ENCODE measurements at places on chromosomes 12 and 14.

- no peaks in the 10 kb centered on the region for H3K4me1 ChIP-seq
- H3K27me3 ChIP-seq, result no peaks in the 10 kb centered on the region
- no peak overlapping the region for H3K27ac ChIP-seq
- no peaks in the 10 kb centered on the region for H3K36me3 ChIP-seq
Measured at GRCh38 chr12:88865537-88865936, 285.3 kb upstream of the KITLG start.

DNA sequence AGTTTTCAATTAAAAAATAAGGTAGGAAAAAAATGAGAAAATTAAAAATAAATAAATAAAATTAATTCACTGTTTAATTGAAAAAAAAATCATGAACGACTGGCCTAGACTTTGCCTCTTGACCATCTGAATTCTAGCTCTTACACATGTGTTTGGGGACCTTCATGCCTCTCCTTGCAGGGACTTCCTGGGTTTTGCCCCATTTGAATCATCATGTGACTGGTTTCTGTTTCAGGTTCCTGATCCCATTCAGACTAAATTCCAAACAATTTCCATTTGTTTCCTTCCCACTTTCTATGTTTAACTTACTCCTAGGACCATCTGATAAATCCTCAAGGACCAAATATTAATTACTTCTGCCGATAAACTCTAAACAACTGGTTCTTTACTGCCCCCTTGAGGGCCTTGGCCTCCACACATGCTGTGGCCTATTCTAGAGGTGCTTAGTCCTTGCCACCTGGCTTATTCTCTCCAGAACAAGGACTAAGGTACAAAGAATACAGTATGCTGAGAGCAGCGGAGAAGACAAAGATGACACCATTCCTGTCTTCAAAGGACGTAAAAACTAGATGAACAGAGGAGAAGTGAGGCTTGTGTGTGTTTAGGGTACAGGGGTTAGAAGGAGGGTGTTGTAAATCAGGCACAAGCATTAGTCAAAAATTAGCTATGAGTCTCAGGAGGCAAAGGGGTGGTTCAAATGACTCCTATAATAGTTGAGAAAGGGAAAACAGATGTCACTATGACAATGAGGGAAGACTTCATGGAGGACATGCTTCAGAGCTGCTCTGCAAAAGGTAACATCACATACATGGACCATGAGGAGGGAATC is 125.8 kb upstream of the AVPR1A start:
- H3K4me3 ChIP-seq, result no peak overlapping the region
- DNase-seq, result no peak
- H3K27ac ChIP-seq, result no peak overlapping the region
- no peaks in the 10 kb centered on the region for H3K4me1 ChIP-seq
- no peaks in the 10 kb centered on the region for H3K27me3 ChIP-seq

DNA sequence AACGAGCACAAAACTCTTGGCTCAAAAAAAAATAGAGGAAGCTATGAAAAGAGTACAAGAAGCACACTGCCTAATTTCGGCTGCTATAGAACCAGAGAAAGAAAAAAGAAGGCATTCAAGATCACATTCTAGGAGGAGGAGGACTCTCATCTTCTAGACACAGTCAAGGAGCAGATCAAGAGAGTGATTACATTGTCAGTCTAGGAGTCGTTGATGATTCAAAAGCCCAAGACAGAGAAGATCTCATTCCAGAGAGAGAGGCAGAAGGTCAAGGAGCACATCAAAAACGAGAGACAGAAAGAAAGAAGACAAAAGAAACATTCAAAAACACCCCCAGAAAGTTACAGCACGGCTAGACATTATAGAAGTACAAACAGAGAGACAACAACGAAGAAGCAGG is 131.8 kb upstream of the AEBP2 start:
- peaks cover 2% of the 10 kb centered on the region for H3K36me3 ChIP-seq
- no peak overlapping the region for H3K4me3 ChIP-seq
- peaks cover 2% of the 10 kb centered on the region for H3K4me1 ChIP-seq
- no peak overlapping the region for H3K27ac ChIP-seq
- no peak for DNase-seq

DNA sequence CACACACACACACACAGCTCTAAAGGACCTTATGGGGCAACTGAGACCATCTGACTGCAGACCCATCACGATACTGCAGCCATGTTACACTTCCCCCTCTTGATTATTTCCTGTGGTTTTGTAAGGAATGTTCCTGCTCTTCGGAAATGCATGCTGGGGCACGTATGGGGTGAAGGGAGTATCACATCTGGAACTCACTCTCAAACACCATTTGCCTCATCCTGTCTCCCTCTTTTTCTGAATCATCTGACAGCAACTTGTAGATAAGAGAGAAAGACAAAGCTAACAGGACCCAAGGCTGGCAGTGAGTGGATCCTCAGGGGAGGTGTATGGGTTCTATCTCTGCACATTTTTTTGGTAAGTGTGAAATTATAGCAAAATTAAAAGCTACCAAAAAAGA is 50.3 kb downstream of the RIMBP2 start:
- H3K27me3 ChIP-seq, result peaks cover 13% of the 10 kb centered on the region
- H3K4me3 ChIP-seq, result no peak overlapping the region
- DNase-seq, result no peak
- H3K27ac ChIP-seq, result no peak overlapping the region
- H3K4me1 ChIP-seq, result no peaks in the 10 kb centered on the region

- DNase-seq, result no peak
- no peaks in the 10 kb centered on the region for H3K27me3 ChIP-seq
- H3K27ac ChIP-seq, result no peak overlapping the region
Measured at GRCh38 chr12:82638324-82638723, 48.4 kb upstream of the TMTC2 start.

- peaks cover 3% of the 10 kb centered on the region for H3K4me1 ChIP-seq
- no peak overlapping the region for H3K4me3 ChIP-seq
- DNase-seq, result no peak
- no peak overlapping the region for H3K27ac ChIP-seq
- H3K36me3 ChIP-seq, result peaks cover 3% of the 10 kb centered on the region
- H3K27me3 ChIP-seq, result no peaks in the 10 kb centered on the region
Measured at GRCh38 chr14:52202151-52202550, 65.3 kb upstream of the PTGDR start.

- no peak for DNase-seq
- no peaks in the 10 kb centered on the region for H3K27me3 ChIP-seq
- H3K4me1 ChIP-seq, result no peaks in the 10 kb centered on the region
- no peak overlapping the region for H3K27ac ChIP-seq
Measured at GRCh38 chr12:112178796-112179195, 53.4 kb downstream of the TRAFD1 start.

- DNase-seq, result no peak
- no peak overlapping the region for H3K27ac ChIP-seq
- H3K36me3 ChIP-seq, result peaks cover 21% of the 10 kb centered on the region
- H3K4me3 ChIP-seq, result no peak overlapping the region
- peaks cover 15% of the 10 kb centered on the region for H3K4me1 ChIP-seq
Measured at GRCh38 chr12:123657211-123657610, 13.7 kb upstream of the TCTN2 start.

DNA sequence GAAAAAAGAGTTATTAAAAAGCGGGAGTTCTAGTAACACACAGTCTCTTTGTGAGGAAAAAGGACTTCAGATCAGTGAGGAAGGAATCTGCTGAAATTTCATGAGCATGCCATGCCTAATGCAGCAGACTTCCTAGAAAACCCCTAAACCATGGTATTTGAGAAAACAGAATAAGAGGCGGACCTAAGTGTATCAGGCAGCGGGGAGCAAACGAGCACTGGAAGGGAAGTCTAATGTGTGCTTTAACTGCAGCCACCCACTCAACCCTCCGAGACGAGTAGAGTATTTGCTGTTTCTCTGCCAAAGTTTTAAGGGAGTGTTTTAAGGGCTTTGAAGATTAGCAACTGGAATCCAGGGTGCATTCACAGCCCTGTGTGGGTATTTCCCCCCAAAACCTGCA is 36.5 kb downstream of the ACADS start:
- no peaks in the 10 kb centered on the region for H3K27me3 ChIP-seq
- peaks cover 5% of the 10 kb centered on the region for H3K36me3 ChIP-seq
- H3K4me3 ChIP-seq, result no peak overlapping the region
- no peak overlapping the region for H3K27ac ChIP-seq
- peaks cover 10% of the 10 kb centered on the region for H3K4me1 ChIP-seq
- DNase-seq, result no peak

DNA sequence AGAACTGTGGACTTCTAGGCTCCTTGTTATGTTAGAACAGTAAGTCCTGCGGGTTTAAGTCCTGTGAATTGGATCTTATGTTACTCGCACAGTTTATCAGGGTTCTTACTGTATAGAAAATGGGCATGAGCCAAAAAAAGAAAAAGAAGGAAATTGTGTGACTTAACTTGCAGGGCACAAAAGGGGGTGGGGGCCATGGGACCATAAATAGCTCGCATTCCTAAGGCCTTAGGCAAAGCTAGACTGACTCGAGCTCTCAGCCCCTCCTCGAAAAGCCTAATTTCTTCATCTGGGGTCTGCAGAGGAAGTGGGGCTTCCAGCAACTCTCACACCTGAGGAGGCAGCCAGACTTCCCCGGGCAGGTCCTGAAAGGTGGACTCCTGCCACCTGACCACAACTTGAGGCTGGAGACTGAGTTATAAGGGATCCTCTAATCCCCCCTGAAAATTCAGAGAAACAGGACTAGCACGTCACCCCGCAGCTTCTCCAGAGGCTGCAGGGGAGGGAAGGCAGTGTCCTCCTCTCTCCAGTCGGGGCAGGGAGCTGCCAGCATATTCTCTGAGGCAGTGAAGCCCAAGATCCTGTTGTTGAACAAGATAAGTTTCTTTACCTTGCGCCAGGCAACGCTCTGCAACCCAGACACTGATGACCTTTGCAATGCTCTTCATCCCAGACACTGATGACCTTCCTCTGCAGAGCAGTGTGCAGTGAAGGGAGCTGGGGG is 280.5 kb downstream of the PCNX1 start:
- no peaks in the 10 kb centered on the region for H3K4me1 ChIP-seq
- no peak overlapping the region for H3K27ac ChIP-seq
- DNase-seq, result no peak

DNA sequence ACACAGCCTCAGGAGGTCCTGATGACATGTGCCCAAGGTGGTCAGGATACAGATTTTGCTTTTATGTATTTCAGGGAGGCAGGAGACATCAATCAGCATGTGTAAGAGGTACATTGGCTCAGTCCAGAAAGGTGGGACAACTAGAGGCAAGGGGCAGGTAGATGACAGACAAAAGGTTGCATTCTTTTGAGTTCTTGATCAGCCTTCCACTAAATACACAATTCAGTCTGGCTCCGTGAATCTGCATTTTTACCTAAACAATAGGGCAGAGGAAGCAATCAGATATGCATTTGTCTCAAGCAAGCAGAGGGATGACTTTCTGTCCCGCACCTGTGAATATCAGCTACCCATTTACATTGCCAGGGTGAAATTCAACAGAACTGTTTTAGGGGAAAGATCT is 178.6 kb downstream of the KSR2 start:
- no peaks in the 10 kb centered on the region for H3K27me3 ChIP-seq
- H3K4me3 ChIP-seq, result no peak overlapping the region
- H3K27ac ChIP-seq, result no peak overlapping the region
- no peak for DNase-seq
- H3K4me1 ChIP-seq, result no peaks in the 10 kb centered on the region

- H3K27ac ChIP-seq, result peak overlapping the region; percentile 90
- H3K36me3 ChIP-seq, result no peaks in the 10 kb centered on the region
Measured at GRCh38 chr12:68620519-68621471, 10.1 kb downstream of the RAP1B start.

DNA sequence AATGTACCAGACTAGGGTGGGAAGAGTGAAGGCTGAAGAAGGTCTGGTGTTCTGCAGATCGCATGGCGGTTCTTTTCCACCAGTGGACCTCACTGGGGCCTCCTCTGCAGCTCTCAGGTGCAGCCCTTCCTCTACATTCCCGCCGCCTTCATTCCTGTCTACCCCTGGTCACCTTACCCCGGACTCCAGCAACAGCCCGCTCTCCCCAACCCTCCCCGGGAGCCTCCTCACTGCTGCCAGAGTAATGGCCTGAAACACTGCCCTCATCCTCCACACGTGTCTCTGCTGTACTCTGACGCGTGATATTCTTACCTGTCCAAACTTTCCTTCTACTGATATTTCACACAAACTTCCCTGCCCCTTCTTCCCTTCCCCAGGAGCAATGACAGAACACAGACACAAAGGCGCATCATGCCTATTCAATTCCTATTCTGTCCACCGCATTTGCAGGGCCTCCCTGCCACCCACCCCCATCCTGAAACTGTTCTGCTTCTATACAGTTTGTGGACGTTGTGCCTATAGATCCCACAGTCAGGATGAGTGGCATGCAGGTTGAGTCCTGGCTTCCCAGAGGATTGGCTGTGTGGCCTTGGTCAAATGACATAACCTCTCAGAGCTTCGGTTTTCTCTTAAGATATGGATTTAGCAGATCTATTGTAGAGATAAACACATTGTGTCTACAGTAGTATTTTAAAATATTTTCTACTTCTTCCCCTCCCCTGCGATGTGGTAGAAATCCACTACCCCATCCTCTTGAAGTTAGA is 1.7 kb upstream of the NUAK1 start:
- peak overlapping the region; percentile 76 for H3K4me3 ChIP-seq
- H3K36me3 ChIP-seq, result peaks cover 4% of the 10 kb centered on the region
- no peak for DNase-seq
- peaks cover 10% of the 10 kb centered on the region for H3K4me1 ChIP-seq

- H3K4me1 ChIP-seq, result peaks cover 45% of the 10 kb centered on the region
- no peak overlapping the region for H3K4me3 ChIP-seq
- no peaks in the 10 kb centered on the region for H3K27me3 ChIP-seq
- peaks cover 9% of the 10 kb centered on the region for H3K36me3 ChIP-seq
Measured at GRCh38 chr12:96327889-96328288, 72.3 kb downstream of the CDK17 start.

DNA sequence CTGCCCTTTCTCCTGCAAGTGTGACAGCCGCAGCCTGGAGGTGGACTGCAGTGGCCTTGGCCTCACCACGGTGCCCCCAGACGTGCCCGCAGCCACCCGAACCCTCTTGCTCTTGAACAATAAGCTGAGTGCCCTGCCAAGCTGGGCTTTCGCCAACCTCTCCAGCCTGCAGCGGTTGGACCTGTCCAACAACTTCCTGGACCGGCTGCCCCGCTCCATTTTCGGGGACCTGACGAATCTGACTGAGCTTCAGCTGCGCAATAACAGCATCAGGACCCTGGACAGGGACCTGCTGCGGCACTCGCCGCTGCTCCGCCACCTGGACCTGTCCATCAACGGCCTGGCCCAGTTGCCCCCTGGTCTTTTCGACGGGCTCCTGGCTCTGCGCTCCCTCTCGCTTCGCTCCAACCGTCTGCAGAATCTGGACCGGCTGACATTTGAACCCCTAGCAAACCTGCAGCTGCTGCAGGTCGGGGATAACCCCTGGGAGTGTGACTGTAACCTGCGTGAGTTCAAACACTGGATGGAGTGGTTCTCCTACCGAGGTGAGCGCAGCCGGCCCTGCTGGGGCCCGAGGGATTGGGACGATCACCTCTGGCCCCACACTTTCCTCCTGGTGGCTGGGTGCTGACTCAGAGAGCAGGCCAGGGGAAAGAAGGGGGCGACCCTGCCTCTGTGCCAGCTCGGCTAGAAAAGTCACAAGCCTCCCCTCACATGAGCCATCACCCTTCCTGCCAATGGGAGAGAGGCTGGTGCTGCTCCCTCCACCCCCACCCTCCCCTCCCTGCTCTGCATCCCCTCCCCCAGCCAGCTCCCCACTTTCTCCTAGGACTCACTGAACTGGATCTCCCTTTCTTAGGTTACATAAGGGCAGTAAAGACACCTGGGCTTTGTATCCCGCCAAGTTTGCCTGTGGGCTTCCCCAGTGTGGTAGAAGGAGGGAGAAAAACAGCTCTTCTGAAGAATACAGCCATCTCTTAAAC is 10.9 kb downstream of the LRTM2 start:
- H3K4me1 ChIP-seq, result peaks cover 5% of the 10 kb centered on the region
- no peaks in the 10 kb centered on the region for H3K36me3 ChIP-seq
- no peak overlapping the region for H3K4me3 ChIP-seq
- peaks cover 47% of the 10 kb centered on the region for H3K27me3 ChIP-seq
- no peak for DNase-seq
- H3K27ac ChIP-seq, result no peak overlapping the region

- peak overlapping the region; percentile 25 for H3K4me3 ChIP-seq
- no peak for DNase-seq
- peaks cover 16% of the 10 kb centered on the region for H3K4me1 ChIP-seq
- no peaks in the 10 kb centered on the region for H3K27me3 ChIP-seq
Measured at GRCh38 chr12:93803424-93803807, 126.2 kb downstream of the CRADD start.
